ENCODE measurements at places on chromosomes 6 and 20.
A peak's percentile ranks its signal among the peaks of the same experiment; 100 is the strongest.

- DNase-seq: no peak
Measured at GRCh38 chr6:74117113-74117512, 421.1 kb downstream of the CD109 start.

DNA sequence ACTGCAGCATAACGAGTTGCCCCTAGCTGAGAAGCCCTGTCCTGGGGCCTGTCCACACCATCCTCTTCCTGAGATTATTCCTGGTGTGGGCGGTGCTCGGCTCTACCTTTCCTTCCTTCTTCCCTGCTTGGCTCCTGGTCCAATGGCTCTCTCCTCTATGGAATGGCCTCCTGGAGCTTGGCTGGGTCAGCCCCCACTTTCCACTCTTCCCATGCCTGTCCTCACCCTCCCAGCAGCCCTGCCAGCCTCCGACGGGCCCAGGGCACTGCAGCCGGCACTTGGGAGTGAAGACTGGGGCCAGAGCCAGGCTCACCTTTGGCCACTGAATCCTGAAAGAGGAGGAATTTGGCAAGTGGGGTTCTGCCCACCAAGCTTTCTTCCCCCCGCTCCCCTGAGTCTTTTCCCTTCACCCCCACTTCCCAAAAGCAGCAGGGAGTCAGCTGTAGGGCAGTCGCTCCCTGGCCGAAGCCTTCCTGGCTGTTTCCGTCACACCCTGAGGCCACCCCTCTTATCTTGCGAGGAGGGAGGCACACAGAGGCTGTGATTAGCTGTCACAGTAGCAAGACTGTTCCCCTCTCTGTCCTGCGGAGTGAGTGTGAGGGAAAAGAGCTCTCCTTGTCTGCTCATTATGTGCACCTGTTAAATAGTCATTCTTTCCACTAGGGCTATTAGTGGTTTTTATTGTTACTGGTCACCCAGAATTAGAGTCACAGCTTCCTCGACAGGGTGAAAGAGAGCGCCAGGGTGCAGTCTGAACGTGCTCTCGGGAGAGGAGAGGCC, 6.3 kb upstream of the CDSN start:
- DNase-seq: no peak

DNA sequence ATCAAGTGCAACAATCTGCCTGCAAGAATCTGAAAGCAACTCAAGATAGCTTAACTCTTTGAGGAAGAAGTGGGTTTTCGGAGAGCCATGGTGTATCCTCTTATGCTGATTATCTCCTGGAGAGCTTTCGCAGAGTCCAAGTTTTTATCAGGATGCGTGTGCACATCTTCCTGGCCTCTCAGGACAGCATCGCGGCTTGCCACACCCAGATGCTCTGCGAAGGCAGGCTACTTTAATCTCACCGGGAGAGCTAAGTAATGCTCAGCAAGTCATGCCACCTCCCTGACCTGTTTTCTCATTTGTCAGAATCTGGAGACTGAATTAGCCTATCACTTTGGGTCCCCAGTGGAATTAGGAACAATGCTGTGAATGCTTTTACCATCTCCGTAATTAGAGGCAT, 52.9 kb downstream of the TTI1 start:
- no peak for DNase-seq

DNA sequence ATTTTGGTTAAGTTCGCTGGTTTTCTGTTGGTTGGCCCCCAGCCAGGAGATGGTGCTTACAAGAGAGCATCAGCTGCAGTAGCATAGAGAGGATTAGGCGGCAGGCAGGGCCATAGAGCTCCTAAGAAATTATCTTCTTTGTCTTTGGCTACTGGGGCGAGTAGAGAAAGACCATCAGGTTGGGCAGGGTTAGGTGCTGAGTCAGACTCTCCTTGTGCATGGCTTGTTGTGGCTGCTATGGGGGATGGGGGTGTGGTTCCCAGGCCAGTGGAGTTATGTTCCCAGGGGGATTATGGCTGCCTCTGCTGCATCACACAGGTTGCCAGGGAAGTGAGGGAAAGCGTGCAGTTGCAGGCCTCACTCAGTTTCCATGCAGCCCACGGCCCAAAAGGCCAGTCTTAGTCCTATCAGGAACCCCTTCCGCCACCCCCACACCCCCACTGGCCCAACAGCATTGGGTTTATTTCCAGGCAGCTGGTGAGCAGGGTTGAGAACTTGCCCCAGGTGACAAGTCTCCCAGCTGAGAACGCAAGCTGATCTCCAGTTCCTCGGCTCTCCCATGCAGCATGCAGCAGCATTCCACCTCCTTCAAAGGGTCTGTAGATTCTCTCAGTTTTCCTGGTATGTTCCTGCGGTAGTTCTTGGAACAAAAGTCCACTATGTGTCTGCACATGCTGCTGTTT, 243.7 kb downstream of the UTRN start:
- DNase-seq: peak; percentile 6

DNA sequence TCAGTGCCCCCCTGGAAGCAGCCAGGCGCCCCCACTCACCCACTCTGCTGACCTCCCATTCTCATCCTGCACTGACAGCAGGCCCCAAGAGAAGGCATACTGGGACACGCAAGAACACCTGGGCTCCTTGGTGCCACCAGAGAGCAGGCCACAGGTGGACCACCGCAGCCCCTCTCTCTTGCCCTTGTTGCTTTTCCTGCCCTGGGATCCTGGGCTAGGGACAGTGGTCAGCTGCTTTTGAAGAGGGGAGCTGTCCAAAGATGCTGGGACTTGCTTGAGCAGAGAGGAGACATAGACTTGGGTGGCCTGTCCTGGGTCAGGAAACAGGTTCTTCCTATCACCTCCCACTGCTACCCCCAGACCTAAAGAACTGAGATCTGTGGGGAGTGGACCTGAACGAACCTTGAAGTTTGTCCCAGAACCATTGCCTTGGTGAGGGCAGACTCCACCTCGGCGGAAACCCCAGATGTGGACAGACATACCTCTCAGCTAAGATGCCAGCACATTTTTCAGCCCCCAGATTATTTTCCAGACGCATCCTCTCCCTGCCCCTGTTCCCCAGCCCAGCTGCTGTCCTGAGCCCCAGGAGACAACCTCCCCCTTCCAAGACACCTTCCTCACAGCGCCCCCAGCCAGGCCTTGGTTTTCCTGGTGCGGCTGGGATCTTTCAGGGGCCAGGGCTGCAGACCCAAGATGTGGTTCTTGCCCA, 1.1 kb downstream of the GLP1R start:
- no peak for DNase-seq

GRCh38 chr6:165877773-165878172, 214.7 kb upstream of the PDE10A start:
- no peak for DNase-seq

GRCh38 chr6:113735491-113735890, 121.7 kb upstream of the MARCKS start:
- no peak for DNase-seq

GRCh38 chr6:36955136-36955535, 598 bp downstream of the PI16 start:
- DNase-seq: no peak

- peak; percentile 69 for DNase-seq
Measured at GRCh38 chr20:64065974-64066343, 3.0 kb downstream of the TCEA2 start.

GRCh38 chr20:46987001-46987400, 92.4 kb downstream of the EYA2 start:
- DNase-seq: no peak

GRCh38 chr6:107629548-107630129, 139.7 kb downstream of the SOBP start:
- no peak for DNase-seq

DNA sequence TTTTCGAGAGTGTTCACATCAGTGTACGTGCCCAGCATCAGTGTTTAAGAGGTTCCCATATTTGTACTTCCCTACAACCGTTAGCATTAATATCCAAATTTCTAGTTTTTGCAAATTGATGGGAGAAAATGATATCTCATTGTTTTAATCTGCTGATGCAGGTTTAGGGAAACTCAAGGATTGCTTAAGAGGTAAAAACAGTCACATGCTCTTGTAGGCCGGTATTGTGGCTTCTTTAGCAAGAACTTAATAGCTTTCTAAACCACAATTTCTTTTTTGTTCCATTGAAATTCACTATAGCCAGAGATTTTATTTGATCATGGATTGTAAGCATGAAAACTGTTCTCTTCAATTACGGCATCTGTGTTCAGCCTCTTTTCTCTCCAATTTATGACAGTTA, 29.5 kb downstream of the BEND6 start:
- peak; percentile 18 for DNase-seq

DNA sequence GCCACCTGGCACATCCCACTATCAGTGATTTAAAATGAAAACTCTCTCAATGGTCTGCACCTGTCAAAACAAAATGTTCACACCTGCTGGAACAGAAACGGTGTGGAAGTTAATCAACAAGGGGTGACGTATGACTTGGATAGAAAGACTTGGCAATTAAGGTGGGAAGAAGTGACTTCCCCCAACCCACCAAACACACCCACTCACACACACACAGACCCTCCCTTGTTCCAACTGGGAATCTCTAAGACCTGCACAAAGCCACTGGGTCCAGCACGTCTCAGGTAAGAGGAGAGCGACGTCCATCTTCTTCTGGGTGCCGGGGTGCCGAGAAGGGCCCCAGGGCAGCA, 25.1 kb upstream of the TCFL5 start:
- no peak for DNase-seq
